ENCODE measurements at places on chromosomes 2 and 18. TPM values are rescaled to one million over a fixed set of nuclear protein-coding genes. Genes with fewer than 3 reads are reported as not detected.

DNA sequence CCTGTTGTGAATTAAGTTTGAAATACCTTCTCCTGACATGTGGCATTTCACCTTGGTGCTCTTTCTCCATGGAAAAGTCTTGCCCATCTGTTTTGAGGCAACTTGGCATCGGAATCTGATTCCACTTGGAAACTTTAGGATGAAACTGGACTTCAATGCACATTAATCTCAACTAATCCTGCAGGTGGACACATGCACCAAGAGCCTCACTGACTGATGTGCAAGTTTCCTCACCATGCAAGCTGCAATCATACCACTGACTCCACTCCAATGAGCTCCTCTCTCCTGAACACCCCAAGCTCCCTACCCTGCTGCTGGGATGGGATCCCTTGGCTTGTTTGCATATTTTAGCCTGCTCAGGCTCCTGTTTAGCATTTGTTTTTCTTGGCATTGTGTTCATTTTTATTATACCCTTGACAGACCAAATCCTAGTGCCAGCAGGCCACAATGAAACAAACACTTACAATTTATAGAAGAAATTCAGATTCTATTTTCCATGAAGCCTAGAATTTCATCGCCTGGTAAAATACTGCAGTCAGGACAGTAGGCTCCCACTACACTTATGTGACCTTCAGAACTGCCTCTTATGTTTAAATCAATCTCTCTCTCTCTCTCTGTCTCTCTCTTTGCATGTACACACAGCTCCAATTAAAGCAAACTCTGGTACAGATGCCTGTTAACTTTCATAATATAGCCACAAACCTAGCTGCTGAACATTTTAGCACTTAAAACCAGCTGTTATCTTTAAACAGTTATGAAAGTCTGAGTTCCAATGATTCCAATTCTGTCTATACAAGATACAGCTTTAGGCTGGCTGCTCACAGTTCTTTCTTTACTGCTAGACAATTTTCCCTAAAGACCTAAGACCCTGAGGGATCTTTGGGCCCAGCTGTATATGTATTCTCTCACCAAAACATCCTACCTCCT lies 141.5 kb downstream of the OSR1 start:
- DNase-seq: no peak

The RGPD3 gene
- 0.14 TPM for total RNA-seq

DNA sequence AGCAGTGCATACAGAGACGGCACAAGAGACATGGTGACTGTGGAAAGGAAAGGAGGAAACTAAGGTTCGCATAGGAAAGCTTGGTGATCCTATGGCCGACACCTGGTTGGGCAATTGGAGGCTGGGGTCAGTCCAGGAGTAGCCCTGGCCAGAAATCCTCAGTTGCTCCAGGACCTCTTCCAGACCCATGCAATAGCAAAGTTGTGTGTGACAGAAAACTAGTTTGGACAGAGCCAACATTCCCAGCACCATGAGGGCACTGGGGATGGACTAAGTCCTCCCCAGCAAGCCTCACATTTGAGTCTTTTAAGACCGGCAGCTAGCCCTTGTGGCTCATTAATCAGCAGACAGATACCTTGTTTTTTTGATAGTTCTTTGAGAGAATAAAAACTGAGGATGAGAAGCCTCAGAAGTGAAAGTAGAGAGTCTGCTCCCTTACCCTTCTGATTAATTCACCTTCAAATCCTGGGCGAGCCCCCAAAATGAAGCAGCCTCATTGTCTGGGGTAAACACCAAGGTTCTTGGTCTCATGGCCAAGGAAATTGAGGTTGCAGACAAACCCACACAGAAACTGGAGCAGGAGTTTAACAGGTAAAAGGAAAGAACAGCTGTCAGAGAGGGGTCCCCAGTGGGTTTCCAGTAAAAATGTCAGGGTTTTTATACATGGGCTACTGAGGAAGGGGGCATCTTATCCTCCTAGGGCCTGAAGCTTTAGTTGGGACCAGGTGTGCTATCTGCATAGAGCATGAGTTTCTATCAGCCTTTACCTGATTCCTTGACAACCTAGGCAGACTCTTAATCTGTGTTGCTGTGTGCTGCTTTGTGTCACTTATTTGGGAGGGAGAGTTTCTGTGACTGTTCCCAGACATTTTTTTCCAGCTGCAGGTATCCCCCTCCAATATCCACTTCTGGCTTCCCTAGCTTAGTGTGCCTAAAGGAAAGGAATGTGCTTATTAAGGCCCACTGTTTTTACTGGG lies 39.1 kb downstream of the STK17B start:
- no peak for DNase-seq

The MSTN gene
- total RNA-seq: 1.8 TPM

The MPP4 gene
- 0.56 TPM for total RNA-seq

- DNase-seq: no peak
Observed at GRCh38 chr2:182779323-182779722, 63.3 kb downstream of the DNAJC10 start.

The LDLRAD4 gene
- 74.8 TPM for total RNA-seq

DNA sequence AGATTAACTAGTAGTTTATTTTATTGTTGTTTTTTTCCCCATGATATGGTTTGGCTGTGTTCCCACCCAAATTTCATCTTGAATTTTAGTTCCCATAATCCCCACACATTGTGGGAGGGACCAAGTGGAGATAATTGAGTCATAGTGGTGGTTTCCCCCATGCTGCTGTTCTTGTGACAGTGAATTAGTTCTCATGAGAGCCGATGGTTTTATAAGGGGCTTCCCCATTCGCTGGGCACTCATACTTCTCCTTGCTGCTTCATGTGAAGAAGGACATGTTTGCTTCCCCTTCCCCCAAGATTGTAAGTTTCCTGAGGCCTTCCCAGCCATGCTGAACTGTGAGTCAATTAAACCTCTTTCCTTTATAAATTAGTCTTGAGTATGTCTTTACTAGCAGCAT lies 36.5 kb downstream of the GALNT14 start:
- no peak for DNase-seq

- DNase-seq: peak; percentile 86
Observed at GRCh38 chr2:231640641-231641111, 48.0 kb downstream of the TEX44 start.

The GPAT2 gene
- total RNA-seq: 10.0 TPM
